Esophagus muscularis mucosa (tissue), 4 donors: ENCODE measurements at places on chromosomes 7 and 10.
A peak's percentile ranks its signal among the peaks of the same experiment; 100 is the strongest.

DNA sequence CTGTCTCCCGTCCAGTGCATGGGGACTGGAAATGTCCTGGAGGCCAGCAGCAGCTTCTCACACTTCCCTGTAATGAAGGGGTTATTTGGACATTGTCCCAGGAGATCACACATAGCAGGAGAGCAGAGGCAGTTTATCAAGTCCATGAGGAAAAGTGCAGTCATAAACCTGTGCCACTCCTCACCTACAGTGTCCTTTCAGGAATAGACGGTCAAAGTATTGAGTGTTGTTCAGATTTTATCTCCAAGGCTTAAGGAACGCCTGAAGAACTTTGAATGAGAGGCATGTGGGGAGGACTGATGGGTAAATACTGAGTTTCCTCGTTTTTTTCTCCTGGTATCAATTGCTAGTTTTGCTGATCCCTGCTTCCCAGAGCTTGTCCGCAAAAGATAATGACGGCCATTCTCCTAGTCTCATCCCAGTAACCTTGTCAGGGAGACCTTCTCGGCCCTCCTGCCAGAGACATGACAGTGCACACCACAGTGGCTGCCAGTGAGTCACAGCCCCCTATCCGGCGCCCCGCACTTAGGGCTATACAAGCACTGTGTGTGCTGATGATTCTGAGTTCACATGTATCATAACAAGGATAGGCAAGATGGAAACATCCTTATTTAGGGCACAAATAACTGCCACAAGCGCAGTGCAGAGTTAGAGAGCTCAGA is 495.5 kb upstream of the MGMT start:
- no peak overlapping the region for H3K27ac ChIP-seq
- no peaks in the 10 kb centered on the region for H3K4me1 ChIP-seq
- H3K36me3 ChIP-seq: no peaks in the 10 kb centered on the region

DNA sequence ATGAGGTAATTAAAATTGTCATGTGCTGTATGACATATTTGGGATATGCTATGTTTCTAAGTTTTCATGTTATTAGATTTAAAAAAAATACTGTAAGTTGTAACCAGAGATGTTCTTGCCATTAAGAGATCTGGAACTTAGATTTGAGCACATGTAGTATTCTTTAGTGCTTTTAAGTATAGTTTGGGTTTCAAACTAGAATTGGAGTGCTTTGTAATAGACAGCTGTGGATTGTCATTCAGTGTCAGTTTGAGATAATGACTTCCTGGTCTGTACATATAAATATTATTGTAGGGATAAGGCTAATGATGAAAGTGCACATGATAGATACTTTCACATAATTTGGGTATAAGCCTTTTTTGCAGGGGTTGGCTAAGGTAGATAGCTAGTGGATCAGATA is 936.2 kb downstream of the CNTNAP2 start:
- no peaks in the 10 kb centered on the region for H3K36me3 ChIP-seq
- H3K27me3 ChIP-seq: no peaks in the 10 kb centered on the region
- no peaks in the 10 kb centered on the region for H3K4me1 ChIP-seq
- H3K4me3 ChIP-seq: no peak overlapping the region
- DNase-seq: no peak
- no peak overlapping the region for H3K27ac ChIP-seq

- H3K27ac ChIP-seq: no peak overlapping the region
- no peaks in the 10 kb centered on the region for H3K27me3 ChIP-seq
- H3K4me3 ChIP-seq: no peak overlapping the region
- DNase-seq: no peak
Observed at GRCh38 chr10:28089467-28089866, 90.6 kb upstream of the ODAD2 start.

DNA sequence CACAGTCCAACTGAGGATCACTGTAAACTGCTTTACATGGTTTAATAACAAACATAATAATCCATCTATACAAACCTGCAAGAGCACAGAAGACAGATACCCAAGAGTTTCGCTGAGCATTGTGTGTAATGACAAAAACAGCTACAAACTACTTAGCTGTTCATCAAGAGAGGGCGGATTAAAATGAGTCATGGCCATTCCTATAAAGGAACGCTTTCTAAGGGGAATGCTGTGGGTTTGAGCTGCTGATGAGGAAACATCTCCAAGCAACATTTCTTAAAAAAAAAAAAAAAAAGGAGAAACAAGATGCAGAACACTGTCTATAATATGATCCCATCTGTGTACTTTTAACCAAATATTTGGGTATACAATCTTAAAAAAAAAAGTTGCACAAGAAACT is 33.8 kb downstream of the VOPP1 start:
- DNase-seq: no peak
- H3K4me3 ChIP-seq: no peak overlapping the region
- no peak overlapping the region for H3K27ac ChIP-seq
- peaks cover 41% of the 10 kb centered on the region for H3K4me1 ChIP-seq

GRCh38 chr10:119211176-119211575 is 3.8 kb downstream of the GRK5 start:
- DNase-seq: no peak
- H3K4me1 ChIP-seq: peaks cover 84% of the 10 kb centered on the region
- H3K27ac ChIP-seq: peak overlapping the region; percentile 100
- no peaks in the 10 kb centered on the region for H3K36me3 ChIP-seq
- no peaks in the 10 kb centered on the region for H3K27me3 ChIP-seq
- peak overlapping the region; percentile 43 for H3K4me3 ChIP-seq

DNA sequence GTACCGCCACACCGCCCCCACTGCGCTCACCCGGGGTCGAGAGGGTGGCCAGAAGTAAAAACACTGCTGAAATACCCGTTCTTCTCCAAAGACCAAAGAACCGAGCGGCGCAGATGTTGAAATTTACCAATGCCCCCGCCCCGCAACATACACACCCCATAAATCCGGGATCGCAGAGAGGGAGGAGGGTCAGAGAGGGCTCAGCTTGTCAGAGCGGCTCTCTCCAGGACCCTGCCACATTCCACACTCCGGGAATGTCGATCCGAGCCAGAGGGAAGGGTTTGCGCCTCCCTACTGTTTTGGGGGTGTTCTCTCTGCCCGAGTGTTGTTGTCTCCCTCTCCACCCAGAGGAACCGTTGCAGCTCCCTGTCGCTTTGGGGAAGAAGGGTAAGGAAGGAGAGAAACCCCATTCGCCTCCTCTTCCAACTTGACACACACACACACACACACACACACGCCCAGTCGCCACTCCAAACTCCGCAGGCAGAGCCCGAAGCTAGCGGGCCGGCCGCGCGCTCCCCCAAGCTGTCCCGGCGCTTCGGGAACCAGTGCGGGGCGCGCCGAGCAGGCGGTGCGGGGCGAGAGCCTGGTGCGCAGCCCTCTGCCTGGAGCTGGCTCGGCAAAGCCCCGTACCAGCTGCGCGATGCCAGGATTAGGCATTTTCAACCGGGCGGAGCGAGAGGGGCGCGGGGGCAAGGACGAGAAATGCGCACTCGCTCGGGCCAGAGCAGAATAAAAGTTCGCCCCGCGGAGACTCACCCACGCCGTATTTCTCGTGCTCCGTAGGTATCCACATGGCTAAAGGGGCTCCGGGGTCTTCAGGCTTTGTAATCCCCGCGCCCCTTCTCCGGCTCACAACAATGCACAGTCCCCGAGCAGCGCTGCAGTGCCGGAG is 609 bp downstream of the DOCK4 start:
- peak overlapping the region; percentile 87 for H3K27ac ChIP-seq
- no peaks in the 10 kb centered on the region for H3K27me3 ChIP-seq
- H3K4me3 ChIP-seq: peak overlapping the region; percentile 90

DNA sequence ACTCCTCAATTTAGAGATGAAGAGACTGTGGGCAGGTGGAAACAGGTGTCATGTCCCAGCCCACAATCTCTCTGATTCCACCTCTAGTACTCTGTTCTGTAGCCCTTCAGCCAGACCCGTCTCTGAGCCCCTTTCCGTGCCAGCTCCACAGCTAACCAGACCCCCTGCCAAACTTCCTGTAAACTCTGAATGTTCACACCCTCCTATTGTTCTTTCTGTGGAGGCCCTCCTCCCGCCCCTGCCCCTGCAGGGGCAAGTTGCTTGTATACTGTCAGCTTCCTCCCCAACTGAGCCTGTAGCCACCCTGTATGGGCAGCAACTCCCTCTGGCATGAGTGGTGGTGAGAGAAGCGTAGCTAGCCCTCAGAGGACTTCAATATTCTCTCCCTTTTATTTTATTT is 520.7 kb downstream of the SORCS3 start:
- no peaks in the 10 kb centered on the region for H3K36me3 ChIP-seq
- H3K4me3 ChIP-seq: no peak overlapping the region
- DNase-seq: no peak
- H3K27ac ChIP-seq: no peak overlapping the region
- H3K4me1 ChIP-seq: no peaks in the 10 kb centered on the region

GRCh38 chr7:27101171-27101956 is 1.1 kb downstream of the HOXA2 start:
- H3K27ac ChIP-seq: peak overlapping the region; percentile 99
- DNase-seq: no peak
- H3K4me1 ChIP-seq: peaks cover 68% of the 10 kb centered on the region
- H3K36me3 ChIP-seq: no peaks in the 10 kb centered on the region
